Lung (tissue), 17 donors: ENCODE measurements at places on chromosomes 3 and 15.
A peak's percentile ranks its signal among the peaks of the same experiment; 100 is the strongest.

DNA sequence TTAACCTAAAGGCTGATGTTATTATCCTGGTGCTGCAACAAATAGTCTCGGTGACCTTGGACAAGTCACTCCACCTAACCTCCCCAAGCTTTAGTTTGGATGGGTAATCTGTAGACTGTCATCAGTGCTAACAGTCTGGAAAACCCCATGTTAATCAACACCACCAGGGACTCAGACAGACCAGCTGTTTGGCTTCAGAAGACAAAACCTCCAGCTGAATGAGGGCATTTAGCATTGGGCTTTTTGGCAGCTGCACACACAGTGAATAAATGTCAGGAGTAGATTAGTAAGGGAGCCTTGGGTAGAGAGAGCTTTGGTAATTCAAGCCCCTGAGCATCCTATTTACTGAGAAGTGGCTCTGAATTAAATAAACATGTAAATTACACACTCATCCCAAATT is 24.9 kb upstream of the C3orf80 start:
- no peaks in the 10 kb centered on the region for H3K36me3 ChIP-seq
- no peaks in the 10 kb centered on the region for H3K4me1 ChIP-seq
- H3K27me3 ChIP-seq: no peaks in the 10 kb centered on the region

GRCh38 chr3:176587089-176587488 is 610.2 kb downstream of the TBL1XR1 start:
- no peak overlapping the region for H3K4me3 ChIP-seq
- H3K4me1 ChIP-seq: no peaks in the 10 kb centered on the region
- no peaks in the 10 kb centered on the region for H3K36me3 ChIP-seq
- DNase-seq: no peak
- H3K27me3 ChIP-seq: no peaks in the 10 kb centered on the region
- no peak overlapping the region for H3K27ac ChIP-seq

DNA sequence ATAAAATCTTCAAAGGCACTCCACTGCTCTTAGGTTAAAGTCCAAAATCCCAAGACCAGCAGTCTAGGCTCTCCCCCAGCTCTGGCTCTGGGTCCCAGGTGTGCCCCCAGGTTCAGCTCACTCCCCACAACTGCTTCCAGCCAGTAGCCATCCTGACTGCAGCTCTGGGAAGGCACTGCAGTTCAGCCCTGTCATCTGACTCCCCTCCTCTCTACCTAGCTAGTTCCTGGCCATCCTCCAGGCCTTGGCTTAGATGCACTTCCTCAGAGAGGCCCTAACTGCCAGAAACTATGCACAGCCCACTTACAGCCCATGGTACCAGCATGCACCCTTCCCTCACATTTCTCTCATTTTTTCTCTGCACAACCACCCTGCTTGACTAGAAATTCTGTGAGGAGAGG is 25.5 kb downstream of the TBC1D2B start:
- no peaks in the 10 kb centered on the region for H3K27me3 ChIP-seq
- H3K27ac ChIP-seq: peak overlapping the region; percentile 18
- H3K4me1 ChIP-seq: peaks cover 52% of the 10 kb centered on the region
- no peak overlapping the region for H3K4me3 ChIP-seq
- peaks cover 16% of the 10 kb centered on the region for H3K36me3 ChIP-seq

DNA sequence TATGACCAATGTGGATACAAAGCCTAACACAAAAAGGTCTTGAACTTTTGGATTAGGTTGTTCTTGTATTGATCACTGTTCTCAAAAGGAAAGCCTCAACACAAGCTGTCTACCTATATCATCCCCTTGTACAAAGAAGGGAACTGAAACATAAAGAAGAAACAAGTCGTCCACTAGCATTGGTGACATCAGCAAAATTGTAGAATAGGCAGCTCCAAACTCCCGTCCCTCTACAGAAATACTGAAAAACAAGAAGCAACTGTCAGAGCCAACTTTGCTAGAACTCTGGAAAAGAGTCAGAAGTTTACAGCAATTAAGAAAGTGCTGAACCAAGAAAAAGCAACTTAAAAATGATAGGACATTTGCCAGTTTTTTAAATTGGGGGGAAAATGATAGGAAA is 7.5 kb upstream of the NR1I2 start:
- H3K27me3 ChIP-seq: no peaks in the 10 kb centered on the region
- H3K27ac ChIP-seq: no peak overlapping the region
- DNase-seq: peak; percentile 89
- no peak overlapping the region for H3K4me3 ChIP-seq

- H3K4me1 ChIP-seq: peaks cover 5% of the 10 kb centered on the region
- DNase-seq: no peak
- H3K27ac ChIP-seq: no peak overlapping the region
- H3K4me3 ChIP-seq: no peak overlapping the region
- H3K27me3 ChIP-seq: no peaks in the 10 kb centered on the region
Measured at GRCh38 chr3:31449318-31449717, 83.4 kb upstream of the STT3B start.

- no peaks in the 10 kb centered on the region for H3K4me1 ChIP-seq
- peaks cover 34% of the 10 kb centered on the region for H3K36me3 ChIP-seq
- DNase-seq: no peak
Measured at GRCh38 chr3:10319804-10320203, 1.1 kb downstream of the SEC13 start.

GRCh38 chr3:45872569-45872968 is 13.8 kb upstream of the CCR9 start:
- H3K27me3 ChIP-seq: no peaks in the 10 kb centered on the region
- H3K27ac ChIP-seq: no peak overlapping the region
- DNase-seq: no peak

DNA sequence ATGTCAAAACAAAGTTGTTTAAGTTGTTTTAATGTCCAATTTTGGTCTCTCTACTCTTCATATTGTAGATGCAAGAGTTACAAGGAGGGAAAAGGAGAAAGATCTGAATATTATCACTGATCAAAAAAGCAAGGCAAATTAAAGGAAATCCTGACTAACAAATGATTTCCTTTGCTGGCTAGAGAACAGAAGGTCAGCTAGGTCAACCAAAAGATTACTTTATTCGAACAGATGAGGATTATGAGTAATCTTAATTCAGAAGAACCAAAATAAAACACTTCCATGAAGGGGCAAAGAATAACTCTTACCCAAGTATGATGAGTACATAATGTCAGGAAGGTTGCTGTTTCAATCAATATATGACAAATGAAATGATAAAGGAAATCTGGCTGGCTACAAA is 33.8 kb downstream of the CPNE4 start:
- no peak overlapping the region for H3K4me3 ChIP-seq
- no peaks in the 10 kb centered on the region for H3K36me3 ChIP-seq
- DNase-seq: no peak
- H3K27me3 ChIP-seq: no peaks in the 10 kb centered on the region

GRCh38 chr15:68465861-68466560 is 34.0 kb upstream of the ITGA11 start:
- no peaks in the 10 kb centered on the region for H3K36me3 ChIP-seq
- no peak overlapping the region for H3K27ac ChIP-seq
- H3K27me3 ChIP-seq: no peaks in the 10 kb centered on the region
- H3K4me1 ChIP-seq: peaks cover 14% of the 10 kb centered on the region
- DNase-seq: no peak

DNA sequence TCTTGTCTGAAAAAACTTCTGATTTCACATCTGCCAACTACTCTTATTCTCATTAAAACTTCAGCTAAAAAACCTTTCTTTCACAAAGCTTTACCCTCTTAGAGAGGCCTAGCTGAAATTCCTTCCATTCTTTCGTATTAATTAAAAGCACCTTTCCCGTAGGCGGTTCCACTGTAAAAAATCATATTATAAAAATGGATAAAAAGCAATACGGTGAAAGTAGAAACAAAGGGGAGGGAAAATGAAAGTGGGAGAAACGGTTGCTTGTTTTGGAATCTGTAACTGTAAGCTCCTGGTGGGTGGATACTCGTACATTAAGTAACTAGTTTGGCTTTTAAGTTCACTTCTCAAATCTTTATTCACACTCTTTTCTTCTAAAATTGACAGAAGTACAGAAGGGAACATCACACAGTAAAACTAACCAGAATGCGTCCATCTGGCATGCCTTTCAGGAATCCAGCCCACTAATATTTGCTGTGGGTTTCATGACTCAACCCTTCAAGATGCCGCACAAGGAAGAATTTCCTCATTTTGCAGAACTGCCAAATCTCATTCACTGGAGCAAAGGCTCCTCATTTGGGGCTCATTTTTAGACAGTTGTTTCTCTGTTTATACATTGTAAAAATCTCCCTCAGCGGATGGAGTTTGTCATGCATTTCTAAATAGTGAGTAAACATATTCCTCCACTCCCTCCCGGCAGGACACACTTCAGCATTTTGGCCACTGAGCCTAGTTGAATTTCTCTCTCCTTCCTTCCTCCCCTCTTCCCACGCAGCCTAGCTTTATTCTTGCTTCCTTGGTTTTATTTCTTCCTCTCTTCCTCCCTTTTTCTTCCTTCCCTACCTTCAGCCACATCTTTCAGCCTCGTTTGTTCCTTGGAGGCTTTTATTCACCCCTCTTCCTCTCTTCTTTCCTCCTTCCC is 419.5 kb upstream of the NAALADL2 start:
- no peak overlapping the region for H3K4me3 ChIP-seq
- no peaks in the 10 kb centered on the region for H3K36me3 ChIP-seq
- peak overlapping the region; percentile 75 for H3K27ac ChIP-seq
- H3K4me1 ChIP-seq: peaks cover 26% of the 10 kb centered on the region
- DNase-seq: peak; percentile 95

DNA sequence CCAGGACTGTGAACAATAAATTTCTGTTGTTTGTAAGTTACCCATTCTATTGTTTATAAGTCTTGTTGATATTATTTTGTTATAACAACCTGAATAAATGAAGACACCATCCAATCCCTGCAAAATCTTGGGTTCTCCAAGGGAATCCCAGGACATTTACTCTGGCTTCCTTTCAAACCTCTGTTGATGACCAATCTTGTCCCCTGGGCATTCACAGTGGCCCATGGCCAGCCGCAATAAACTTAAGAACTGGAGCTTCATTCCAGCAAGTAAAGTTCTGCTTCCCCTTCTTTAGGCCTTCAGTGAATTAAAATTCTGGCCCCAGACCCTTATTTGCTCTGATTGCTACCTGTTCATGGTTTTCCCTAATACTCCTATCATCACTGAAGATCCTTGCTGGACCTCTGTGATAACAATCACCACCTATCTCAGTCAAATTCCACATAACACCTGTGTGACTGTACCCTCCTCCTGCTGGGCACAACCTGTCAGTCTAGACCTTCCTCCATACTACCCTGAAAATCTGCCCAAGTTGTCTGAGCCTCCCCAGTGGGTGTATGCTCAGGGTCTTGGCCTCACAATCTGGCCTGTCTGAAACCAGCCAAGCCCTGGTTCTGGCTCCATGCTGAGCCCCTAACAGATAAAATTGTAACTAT is 153.1 kb downstream of the SEMA6D start:
- H3K4me1 ChIP-seq: no peaks in the 10 kb centered on the region
- H3K36me3 ChIP-seq: no peaks in the 10 kb centered on the region
- no peak overlapping the region for H3K27ac ChIP-seq
- H3K4me3 ChIP-seq: no peak overlapping the region
- no peaks in the 10 kb centered on the region for H3K27me3 ChIP-seq

- peaks cover 25% of the 10 kb centered on the region for H3K4me1 ChIP-seq
- no peaks in the 10 kb centered on the region for H3K36me3 ChIP-seq
- no peak overlapping the region for H3K27ac ChIP-seq
- H3K27me3 ChIP-seq: no peaks in the 10 kb centered on the region
Measured at GRCh38 chr3:37922721-37923568, 61.3 kb downstream of the CTDSPL start.

- peaks cover 7% of the 10 kb centered on the region for H3K4me1 ChIP-seq
- H3K4me3 ChIP-seq: no peak overlapping the region
- no peak overlapping the region for H3K27ac ChIP-seq
- H3K36me3 ChIP-seq: no peaks in the 10 kb centered on the region
- peaks cover 7% of the 10 kb centered on the region for H3K27me3 ChIP-seq
- DNase-seq: no peak
Measured at GRCh38 chr3:195806916-195807231, 4.9 kb downstream of the MUC4 start.

DNA sequence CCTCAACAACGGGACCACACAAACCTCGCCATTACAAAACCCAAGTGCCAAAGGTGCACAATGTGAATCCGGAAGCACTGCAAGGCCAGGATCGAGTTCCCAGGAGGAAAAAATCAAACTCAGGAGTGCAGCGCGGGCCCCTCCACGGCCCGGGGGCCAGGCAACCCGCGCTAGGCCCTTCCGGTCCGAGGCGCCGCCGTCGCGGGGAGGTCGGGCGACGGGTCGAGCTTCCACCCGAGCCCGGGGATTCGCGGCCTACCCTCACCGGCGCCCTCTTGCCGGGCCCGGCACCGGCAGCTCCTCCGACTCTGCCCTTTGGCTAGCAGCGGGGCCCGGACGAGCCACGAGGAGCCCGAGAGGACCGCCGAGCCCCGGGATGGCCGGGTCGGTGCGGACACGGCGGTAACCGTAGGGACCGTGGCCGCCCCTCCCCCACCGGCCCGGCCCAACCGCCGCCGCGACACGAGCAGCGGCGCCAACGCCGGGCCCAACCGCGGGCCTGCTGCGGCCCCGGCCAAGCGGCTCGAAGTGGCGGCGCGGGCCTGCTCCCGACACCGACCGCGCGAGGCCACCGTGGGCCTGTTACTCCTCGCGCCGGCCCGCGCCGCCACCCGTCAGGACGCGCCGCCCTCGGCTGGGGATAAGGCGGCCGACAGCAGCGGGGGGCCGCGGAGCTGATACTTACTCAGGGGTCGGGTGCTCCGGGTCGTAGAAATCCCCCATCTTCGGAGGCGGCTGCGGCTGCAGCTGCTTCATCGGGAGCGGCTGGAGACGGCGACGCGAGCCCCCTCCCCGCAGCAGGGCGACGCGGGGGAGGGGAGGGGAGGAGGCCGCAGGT is 525 bp downstream of the SETD2 start:
- H3K4me1 ChIP-seq: no peaks in the 10 kb centered on the region
- peak overlapping the region; percentile 99 for H3K27ac ChIP-seq
- peak; percentile 49 for DNase-seq
- peak overlapping the region; percentile 92 for H3K4me3 ChIP-seq
- no peaks in the 10 kb centered on the region for H3K36me3 ChIP-seq
- H3K27me3 ChIP-seq: no peaks in the 10 kb centered on the region

DNA sequence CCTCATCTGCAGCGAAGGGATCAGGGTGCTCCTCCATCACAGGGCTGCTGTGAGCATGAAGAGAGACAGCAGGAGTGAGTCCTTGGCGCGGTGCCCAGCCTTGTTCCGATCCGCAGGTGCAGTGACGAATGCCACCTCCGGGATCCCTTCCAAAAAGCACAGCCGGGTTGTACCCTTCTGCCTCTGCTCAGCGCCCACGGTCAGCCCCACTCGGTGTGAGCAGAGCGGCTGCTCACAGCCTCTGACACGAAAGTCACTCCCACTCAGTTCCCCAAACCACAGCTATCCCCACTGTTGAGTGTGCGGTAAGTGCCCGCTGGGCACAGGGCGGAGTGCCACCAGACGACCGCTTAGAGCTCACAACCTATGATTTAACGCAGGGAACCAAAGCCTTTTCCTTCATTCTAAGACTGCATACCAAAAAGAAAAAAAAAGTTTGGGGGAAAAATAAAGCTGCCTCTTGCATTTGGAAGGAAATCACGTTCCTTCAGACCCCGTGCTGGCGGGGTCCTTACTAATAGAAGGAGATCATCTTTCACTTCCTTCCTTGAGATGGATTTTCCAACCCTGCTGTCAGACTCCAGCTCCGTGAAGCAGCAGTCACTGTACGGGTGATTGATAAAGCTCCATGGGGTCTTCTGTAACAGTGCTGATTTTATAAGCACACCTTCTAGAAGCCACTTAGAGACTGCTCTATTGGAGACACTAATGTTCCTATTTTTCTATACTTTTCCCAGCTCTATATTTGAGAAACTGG is 34.7 kb upstream of the TUBGCP5 start:
- H3K4me1 ChIP-seq: no peaks in the 10 kb centered on the region
- no peak for DNase-seq
- no peaks in the 10 kb centered on the region for H3K27me3 ChIP-seq
